ENCODE measurements at places on chromosomes 4 and X. TPM values are rescaled to one million over a fixed set of nuclear protein-coding genes. Genes with fewer than 3 reads are reported as not detected.

NSG1 gene
- total RNA-seq: 17.6 TPM

DNA sequence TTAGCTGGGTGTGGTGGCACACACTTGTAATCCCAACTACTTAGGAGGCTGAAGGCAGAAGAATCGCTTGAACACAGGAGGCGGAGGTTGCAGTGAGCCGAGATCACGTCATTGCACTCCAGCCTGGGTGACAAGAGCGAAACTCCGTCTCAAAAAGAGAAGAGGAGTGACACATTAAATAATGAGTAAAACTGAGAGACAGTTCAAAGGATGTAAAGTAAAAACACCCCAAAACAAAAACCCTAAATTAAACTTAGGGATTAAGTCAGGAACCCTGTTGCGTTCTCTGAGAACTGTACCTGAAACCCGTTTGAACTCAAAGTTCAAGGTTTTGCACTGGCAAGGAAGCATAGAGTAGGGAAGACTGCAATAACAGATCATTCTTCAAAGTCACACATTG is 141.7 kb downstream of the BRWD3 start:
- no peak for DNase-seq

DNA sequence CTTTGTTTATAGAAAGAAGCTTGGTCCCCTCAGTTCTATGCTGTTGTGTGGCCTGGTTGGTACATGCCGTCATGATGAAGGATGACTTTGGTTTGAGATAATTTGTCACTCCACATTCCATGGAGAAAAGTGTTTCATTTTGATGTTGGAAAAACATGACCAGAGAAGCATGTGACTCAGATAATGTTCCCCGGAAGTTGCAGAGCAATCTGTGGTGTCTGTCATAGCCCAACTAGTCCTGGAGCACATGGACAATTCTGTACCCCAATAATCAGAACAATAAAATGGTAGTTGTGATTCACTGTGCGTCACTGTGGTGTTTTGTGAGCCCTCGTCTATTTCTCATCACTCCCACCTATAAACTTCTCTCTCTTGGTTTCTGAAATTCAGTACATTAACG is 85.1 kb downstream of the PDK3 start:
- DNase-seq: no peak

GRCh38 chr4:109432203-109432602 is 1.4 kb upstream of the SEC24B start:
- no peak for DNase-seq

DNA sequence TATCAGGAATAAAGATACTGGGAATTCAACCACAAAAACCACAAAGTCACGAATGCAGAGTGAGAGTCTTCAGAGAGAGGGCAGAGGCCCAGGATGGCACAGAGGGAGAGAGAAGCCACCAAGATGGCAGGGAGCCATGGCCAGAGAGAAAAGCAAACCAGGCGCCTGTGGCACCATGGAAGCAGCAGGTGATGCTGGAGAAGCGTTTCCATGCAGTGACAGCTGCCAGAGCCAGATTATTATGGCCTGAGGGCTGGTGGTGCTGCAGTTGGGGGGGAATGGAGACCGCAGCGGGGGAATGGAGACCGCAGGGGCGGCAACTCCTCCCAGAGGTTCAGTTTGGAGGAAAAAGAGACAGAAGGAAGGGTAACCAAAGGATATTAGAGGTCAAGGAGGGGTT is 5.8 kb downstream of the TAFAZZIN start:
- DNase-seq: no peak

DNA sequence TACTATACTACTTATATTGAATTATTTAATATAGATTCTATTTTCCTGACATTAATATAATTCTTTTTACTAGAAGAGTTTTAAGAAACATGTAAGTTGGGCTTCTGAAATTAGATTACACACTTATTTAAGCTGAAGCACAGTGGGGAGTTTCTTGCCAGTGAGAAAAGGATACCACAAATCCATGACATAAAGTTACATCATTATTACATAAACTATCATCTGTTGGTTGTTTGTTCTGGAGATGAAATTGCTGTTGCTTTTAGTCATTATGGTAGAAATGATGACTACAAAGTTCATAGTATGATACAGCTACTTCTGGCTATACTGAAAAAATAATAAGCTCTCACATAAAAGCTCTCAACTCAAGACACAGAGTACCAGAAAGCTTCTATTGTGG is 880.4 kb downstream of the PCDH18 start:
- no peak for DNase-seq

GAGE12E gene
- total RNA-seq: not detected

TEX13D gene
- total RNA-seq: 1.4 TPM

GRCh38 chr4:157226601-157227000 is 6.1 kb downstream of the GRIA2 start:
- no peak for DNase-seq

MAOB gene
- 0.48 TPM for total RNA-seq

GYPE gene
- total RNA-seq: 1.2 TPM

DNA sequence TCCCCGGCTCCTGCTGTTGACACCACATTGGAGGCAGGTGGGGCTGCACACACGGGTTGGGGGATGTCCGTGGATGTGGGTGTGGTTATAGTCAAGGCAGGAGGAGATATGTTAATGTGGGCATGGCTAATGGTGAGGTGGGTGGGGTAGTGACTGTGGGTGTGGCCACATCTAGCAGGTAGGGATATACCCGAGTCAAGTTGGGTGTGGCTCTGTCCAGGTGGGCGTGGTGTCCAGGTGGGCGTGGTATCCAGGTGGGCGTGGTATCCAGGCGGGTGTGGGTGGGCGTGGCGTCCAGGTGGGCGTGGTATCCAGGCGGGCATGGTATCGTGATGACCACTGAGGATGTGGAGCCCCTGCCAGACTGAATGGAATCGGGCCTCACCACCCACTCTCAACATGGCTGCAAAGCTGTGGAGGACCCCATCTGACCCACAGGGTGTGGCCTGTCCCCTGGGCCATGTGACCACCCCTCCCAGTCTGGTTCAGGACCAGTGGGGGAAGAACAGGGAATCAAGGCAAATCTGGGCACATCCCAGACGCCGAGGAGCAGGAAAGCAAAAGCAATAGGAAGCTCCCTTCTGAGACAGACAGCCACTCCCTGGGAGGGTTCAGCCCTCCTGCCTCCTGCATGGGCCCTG is 21.0 kb downstream of the MAN2B2 start:
- no peak for DNase-seq

GRCh38 chr4:61571761-61572559 is 371.8 kb downstream of the ADGRL3 start:
- DNase-seq: peak; percentile 42

HS3ST1 gene
- total RNA-seq: 2.4 TPM

TCEAL5 gene
- not detected for total RNA-seq

DNA sequence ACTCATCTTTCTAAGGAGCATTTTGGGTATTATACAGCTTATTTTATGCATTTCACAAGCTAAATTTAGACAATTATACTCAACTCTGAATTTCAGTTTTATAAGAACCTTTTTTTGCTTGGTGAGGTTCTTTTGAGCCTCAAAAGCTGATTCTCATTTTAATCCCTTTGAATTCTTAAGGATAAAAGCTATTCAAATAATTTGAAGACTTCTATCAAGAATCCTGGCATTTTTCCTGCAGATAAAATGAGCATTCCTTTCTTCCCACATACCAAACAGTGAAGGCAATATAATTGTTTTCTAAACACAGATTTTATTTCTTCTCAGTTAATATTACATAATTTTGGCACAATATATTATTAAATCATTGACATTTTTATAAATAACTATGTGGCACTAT is 118.4 kb upstream of the GPM6A start:
- peak; percentile 13 for DNase-seq

TNMD gene
- total RNA-seq: 34.9 TPM

DNA sequence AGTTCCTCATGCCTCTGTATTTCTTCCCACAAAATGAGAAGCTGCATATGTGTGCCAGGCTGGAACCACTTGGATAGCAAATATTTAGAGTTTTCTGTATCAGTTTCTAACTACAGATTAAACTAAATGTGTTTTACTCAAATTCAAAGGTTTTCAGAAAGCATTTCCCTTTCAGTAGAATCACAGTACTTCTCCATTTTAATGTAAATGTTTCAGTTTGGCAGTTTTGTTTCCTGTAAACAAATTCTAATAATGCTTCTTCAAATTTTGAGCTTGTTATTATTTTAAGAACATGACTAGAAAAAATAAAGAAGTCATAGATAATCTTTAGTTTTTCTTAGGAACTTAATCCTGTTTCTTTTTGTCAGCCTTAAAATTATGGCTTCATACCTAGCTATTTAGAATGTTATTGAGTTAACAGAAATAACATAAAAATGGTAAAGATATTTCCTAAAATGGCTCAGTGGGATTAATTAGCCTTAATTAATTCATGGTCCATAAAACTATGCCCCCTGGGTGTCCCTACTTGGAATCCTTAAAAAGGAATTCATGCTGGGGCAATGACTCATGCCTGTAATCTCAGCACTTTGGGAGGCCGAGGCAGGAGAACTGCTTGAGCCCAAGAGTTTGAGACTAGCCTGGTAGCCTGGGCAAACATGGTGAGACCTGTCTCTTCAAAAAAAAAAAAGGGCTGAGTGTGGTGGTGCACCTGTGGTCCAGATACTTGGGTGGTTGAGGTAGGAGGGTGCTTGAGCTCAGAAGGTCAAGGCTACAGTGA is 83.8 kb upstream of the GPR34 start:
- no peak for DNase-seq

- DNase-seq: peak; percentile 33
These were observed 1191.3 kb upstream of the IGFBP7 start for GRCh38 chr4:58301376-58301999.

GRCh38 chrX:66200855-66201795 is 37.1 kb downstream of the HEPH start:
- DNase-seq: peak; percentile 9

CCDC110 gene
- total RNA-seq: 14.4 TPM

FATE1 gene
- not detected for total RNA-seq

GRCh38 chrX:125295337-125295736 is 24.3 kb upstream of the TEX13C start:
- no peak for DNase-seq

DNA sequence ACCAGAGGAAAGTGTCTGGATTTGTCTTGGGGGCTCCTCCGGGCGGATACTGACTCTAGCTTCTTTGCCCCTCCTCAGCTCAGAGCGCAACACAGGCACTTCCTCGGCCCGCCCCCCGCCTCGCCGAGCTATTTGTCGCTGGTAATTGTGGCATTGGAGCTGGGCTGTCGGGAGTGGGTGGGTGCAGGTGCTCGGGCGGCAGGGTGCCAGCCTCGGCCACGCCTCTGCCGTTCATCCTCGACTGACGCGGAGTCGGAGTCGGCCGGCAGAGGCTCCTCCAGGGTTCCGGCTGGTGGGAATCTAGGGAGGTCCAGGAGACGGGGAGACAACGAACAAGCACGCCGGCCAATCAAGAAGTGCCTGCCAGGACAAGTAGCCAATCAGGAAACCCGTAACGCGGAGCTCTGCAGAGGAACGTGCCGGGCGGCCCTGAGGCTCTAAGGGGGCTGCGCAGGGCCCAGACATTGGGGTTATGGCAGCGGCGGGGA is 3.9 kb upstream of the SYN1 start:
- DNase-seq: peak; percentile 74

DNA sequence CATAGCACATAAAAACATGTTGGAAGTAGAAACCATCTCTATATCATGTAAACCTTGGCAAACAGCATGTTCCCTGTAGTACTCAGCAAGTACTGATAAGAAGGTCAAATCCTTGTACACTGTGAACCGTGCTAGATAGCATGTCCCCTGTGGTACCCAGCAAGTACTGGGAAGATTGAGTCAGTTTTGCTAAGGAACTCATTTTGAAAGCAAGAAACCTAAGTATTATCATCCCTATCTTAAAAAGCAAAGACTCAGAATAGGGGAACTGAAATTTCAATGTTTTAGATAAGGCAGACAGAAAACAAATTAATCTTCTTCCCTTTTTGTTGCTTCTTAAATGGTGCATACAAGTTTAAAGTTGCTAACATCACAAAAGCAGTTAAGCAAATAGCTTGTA is 180.2 kb downstream of the RBM46 start:
- peak; percentile 24 for DNase-seq

Data from umbilical cord (tissue), 2 donors.